Choroid plexus epithelial cell (primary cell): ENCODE measurements at places on chromosomes 7 and 10.

DNA sequence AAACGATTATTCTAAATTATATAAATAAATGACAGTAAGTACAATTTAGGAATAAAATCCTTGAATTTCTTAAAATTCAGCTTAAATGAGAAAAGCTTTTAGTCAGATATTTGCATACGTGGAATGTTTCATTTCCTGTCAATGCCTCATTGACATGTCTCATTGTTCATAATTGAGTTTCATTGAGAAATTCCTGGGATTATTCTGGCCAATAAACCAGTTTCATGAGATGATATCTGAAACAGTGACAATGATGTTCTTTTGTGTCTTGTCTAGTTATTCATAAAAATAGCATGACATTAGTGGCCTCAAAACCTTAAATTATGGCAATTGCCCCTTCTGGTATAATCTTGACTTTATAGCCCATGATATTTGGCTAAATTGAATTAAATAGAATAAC lies 95.8 kb downstream of the DKK1 start:
- DNase-seq, result no peak

DNA sequence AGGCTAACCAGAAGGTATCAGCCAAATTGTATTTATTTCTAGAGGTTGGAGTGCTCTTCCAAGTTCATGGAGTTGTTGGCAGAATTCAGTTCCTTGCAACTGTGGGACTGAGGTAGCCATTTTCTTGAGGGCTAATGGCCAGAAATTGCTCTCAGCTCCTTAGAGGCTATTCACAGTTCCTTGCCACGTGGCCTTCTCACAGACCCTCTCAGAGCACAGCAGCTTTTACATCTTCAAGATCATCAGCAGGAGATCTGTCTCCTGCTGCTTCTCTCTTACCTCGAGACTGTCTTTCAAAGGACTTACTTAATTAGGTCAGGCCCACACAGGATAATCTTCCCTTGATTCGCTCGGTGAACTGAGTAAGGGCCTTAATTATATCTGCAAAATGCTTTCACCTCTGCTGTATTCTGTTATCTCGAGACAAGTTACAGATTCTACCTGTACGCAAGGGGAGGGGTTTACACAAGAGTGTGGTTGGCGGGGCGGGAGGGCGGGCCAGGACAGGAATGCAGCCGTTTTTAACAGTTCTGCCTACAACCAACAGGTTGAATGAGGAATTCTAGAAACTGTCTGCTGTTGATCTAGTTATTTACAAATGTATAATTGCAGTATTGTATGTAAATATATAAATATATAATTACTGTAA lies 15.0 kb downstream of the MIOS start:
- DNase-seq, result no peak

- peak; percentile 43 for DNase-seq
These were observed 105.1 kb upstream of the TCF7L2 start for GRCh38 chr10:112844681-112845544.

DNA sequence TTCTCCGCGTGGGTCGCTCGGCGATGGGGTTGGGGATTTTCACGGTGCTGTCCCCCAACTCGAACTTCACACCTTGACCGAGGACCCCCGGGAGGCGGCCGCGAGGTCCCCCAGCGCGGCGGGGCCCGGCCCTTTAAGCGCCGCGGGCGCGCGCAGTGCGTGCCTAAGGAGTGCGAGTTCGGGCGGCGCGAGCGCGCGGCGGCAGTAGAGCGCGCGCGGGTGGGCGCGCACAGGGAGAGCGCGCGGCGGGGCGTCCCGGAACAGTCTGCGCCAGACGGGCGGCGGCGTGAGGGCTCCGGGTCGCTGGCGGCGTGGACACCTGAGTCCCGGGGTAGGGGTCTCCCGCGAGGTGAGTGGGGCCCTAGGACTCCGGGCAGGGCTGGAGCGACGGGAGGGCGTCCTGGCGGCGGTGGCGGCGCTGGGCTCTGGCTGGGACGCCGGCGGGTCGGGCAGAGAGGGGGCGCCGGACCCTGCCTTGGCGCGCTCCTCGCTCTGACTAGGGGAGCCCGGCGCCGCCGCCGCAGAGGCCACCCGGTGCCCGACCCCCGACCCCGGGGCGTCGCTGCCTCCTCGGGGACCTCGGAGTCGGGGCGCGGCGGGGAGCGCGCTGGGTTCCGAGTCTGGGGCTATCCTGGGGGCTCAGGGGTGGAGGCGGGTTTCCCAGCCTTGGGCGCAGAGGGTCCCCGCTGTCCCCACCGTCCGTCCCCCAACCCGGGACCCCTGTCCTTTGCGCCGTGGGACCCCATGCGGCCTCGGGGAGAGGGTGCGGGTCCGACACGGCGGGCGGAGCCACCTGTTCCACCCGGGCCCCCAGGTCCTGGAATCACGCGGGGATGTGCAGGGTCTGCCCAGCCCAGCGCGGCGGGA lies at the start of gene PROSER2:
PROSER2 (plus strand) TSS at position 235 of the 867 bp plus-strand sequence. CDS start 28,722 bp downstream, outside the sequence.
- peak; percentile 62 for DNase-seq

- peak; percentile 67 for DNase-seq
These were observed 43.0 kb downstream of the SUFU start for GRCh38 chr10:102546606-102547320.

- DNase-seq, result no peak
These were observed 16.0 kb downstream of the CHST15 start for GRCh38 chr10:124077208-124077993.

- peak; percentile 53 for DNase-seq
These were observed 39.9 kb upstream of the HECW1 start for GRCh38 chr7:43072530-43072929.

DNA sequence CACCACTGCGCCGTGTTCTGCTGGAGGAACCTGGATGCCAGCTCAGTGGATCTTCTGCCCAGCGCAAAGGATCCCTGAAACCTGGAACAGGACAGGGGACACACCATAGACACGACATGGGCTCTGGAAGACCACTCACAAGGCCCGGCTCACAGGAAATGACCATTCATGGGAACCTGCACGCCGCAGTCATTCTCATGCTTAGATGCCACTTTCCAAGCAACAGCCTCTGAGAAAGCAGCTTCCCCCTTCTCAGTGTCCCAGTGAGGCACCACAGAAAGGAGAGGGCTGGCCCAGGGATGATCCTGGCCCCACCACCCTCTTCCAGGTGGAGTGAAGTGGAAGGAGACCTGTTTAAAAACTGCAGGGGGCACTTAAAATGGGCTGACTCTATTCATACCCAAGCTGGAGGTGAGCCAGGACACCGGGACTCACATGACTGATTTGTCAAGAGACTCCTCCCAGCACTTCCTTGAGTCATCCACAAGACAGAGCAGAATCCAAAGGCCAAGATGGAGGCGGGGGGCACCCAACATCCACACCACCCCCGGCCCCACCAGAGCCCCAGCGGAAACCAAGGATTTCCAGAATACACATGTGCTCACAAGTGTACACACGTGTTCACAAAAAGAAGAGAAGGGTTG lies 11.2 kb downstream of the CTBP2 start:
- DNase-seq, result peak; percentile 89
